Activated CD8-positive, alpha-beta memory T cell treated with anti-CD3 and anti-CD28 coated beads for 4 hours (primary cell): ENCODE measurements at places on chromosomes 2 and 18.

DNA sequence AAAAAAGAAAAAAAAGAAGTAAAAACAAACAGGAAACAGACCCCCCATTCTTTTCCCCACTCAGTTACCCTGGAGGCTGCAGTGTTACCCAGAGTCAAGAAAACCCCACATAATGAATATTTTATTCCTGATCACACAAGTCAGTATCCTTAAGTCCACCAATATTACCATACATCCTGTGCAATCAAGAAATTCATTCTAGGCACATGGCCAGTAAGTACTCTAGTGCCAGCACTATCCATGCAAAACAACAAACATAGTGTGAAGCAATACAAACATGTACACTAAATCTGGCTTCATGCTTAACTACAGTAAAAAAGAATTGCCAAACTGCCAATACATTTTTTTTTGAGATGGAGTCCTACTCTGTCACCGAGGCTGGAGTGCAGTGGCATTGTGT lies 111.6 kb downstream of the FAM168B start:
- DNase-seq = no peak

GRCh38 chr2:18396329-18397010 lies 164.0 kb downstream of the RDH14 start:
- DNase-seq = no peak

- no peak for DNase-seq
Observed at GRCh38 chr2:148812306-148812705, 62.7 kb upstream of the KIF5C start.

GRCh38 chr18:48462510-48462909 lies 53.3 kb upstream of the ZBTB7C start:
- DNase-seq = no peak

DNA sequence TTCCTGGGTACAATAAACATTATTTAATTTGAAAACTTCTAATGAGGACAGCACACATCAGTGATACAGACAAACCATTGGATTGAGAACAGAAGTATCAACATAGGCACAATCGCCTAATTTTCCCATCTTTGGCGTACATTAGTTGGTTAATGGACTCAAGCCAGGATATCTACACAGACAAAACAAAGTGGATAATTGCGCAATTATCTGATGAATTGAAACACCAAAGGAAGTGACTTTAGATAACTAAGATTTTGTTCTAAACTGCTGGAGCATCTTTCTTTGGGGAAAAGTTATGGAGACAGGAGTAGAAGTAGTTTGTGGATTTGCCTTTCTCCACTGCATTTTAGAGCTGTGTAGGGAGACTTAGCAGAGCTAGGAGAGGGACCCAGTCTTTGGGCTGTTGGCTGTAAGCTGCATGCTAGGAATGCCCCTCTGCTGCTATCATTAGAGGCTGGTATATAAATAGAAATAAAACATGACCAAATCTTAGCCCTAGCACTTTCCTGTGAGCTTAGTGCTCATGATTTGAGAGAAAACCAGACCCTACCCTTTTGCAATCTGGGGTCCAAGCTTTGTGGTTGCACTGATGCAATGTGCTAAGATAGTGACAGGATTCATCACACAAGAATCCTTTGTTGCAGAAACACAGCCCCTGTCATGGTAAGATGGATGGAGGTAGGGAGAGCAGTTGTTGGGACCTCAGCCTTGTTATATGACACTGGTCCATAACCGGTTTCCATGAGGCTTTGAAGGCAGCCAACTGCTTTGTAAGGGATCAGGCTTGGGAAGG lies 264.5 kb upstream of the PIK3C3 start:
- DNase-seq = no peak

DNA sequence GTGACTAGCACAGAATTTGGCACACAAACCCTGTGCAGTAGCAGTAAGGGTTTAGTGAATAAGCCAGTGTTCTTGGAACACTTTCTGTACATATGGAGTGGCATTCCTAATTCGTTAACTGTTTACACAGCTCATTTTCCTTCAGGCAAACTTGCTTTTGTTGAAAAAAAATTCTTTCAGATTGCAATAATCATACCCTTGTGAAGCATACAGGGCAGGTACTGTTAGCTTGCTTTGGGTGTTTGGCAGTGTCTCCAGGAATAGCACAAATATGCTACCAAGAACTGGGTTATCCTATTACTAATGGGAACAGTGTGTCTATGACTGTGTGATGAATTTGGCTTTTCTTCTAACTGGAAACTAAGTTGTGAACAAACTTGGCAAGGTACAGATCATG lies 33.4 kb downstream of the UGP2 start:
- DNase-seq = no peak

GRCh38 chr2:120805011-120805410 lies 69.3 kb downstream of the GLI2 start:
- DNase-seq = no peak

DNA sequence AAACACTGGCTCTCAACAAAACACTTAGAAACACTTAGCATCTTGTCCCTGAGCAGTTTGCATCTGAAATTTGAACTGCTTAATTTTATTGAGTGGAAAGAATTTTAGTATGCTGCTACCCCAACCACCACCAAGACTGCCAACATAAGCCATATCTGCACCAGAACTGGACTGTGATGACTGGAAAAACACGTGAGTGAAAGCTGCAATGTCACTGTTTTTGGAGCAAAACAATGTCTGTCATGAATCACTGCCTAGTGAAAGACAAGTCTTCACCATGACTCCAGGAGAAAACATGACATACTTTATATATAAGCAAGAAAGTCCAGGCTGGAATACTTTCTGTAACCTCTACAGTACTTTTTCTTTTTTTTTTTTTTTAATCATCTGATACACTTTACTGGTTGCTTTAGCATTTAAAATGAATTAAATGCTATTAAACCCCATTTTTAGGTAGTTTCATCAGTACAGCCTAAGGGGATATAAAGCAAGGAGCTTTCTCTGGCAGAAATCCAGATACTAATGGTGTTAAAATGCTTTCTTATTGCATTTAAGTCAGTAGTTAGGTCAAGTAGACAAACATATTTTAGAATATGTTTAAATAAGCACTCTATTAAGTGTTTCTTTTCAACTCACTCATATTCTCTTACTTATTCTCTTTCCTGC lies 2129.4 kb upstream of the PIK3C3 start:
- no peak for DNase-seq
